Inflammatory macrophage treated with lipopolysaccharide for 4 hours (primary cell): ENCODE measurements at places on chromosomes 12 and 14.

DNA sequence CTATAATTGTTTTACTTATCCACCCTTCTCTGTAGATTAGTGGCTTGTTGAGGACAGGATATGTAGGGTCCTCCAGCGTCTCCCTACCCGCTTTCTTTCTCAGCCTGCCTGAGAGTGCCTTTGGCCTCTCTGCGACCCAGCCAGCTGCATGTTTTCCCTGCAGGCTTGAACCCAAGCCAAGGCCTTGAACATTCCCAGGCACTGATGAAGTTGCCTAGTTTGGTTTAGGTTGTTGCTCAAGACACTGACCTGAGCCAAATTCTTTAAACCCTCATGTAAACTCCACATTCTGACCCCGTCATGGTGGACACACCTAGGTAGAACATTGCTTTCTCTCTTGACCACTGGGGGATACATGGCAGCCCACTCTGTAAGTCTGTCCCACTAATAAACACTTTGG, 33.4 kb upstream of the TXNRD1 start:
- DNase-seq: no peak

DNA sequence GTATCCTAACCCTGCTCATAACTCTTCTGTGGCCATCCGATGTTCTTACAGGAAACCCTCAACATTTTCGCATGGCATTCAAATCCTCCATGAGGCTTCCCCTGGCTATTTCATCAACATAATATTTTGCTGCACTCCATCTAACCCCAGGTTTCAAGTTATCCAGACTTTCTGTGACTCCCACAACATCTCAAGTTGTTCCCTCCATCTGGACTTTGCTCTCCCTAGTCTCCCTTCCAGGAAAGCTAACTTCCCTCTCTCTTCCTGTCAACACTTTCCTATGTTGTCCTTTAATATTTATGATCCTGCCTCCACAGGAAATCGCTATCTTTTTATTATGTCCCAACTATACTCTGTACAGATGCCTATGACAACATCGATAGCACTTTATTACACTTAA, 146.1 kb downstream of the METTL25 start:
- no peak for DNase-seq

GRCh38 chr14:53304726-53305381, 151.7 kb upstream of the DDHD1 start:
- no peak for DNase-seq

GRCh38 chr12:71782017-71782416, 27.4 kb downstream of the RAB21 start:
- DNase-seq: peak; percentile 43

- no peak for DNase-seq
These were observed 85.6 kb upstream of the TMCC3 start for GRCh38 chr12:94736004-94736403.

DNA sequence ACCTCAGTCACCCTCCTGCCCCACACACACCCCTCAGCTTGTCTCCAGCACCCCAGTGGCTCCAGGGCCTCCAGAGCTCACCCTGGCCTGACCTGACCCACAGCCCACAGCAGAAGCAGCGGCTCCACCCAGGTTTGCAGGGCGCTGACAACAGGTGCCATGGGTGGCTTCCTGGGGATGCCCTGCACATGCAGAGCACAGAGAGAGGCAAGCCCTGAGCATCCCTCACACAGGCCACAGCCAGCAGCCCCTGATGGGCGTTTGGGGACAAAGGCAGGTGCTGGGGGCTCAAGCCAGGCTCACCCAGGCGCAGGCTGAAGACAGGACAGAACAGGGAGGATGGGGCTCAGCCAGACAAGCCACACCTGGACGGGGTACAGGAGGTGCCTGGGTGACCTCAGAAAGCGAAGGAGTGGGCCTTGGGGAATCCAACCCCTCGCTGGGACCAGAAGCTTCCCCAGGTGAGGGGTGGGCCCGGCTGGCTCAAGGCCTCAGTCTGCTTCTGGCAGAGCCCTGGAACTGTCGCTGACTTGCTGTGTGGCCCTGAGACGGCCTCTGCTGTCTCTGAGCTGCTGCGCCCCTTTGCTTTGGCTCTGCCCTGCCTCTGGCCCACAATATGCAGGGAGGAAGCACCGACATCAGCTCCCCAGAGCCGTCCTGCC, 10.6 kb downstream of the ARL6IP4 start:
- no peak for DNase-seq

- DNase-seq: peak; percentile 90
These were observed 243.2 kb downstream of the CACNA1C start for GRCh38 chr12:2295941-2296461.

- peak; percentile 0 for DNase-seq
These were observed 194.9 kb upstream of the SYT10 start for GRCh38 chr12:33634544-33634943.

DNA sequence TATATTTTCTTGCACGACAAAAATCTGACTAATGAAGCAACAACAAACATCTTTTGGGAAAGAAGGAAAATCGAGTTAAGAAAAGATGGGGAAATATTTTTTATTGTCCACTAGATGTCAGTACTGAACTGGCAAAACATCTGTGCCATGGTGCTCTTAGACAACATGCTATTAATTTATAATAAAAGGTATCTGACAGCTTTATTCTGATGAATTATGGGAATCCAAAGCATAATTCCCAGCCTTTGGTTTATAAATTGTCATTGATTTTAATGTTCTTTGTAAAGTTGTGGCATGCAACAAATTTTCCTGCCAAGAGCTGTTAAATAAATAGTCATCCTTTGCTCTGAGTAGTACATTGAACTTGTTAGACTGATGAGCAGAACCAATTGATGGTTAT, 231.2 kb downstream of the ETNK1 start:
- peak; percentile 22 for DNase-seq

GRCh38 chr14:87468531-87468930, 524.5 kb downstream of the GALC start:
- no peak for DNase-seq

- DNase-seq: peak; percentile 10
These were observed 91.7 kb downstream of the MYRFL start for GRCh38 chr12:69916544-69917235.

DNA sequence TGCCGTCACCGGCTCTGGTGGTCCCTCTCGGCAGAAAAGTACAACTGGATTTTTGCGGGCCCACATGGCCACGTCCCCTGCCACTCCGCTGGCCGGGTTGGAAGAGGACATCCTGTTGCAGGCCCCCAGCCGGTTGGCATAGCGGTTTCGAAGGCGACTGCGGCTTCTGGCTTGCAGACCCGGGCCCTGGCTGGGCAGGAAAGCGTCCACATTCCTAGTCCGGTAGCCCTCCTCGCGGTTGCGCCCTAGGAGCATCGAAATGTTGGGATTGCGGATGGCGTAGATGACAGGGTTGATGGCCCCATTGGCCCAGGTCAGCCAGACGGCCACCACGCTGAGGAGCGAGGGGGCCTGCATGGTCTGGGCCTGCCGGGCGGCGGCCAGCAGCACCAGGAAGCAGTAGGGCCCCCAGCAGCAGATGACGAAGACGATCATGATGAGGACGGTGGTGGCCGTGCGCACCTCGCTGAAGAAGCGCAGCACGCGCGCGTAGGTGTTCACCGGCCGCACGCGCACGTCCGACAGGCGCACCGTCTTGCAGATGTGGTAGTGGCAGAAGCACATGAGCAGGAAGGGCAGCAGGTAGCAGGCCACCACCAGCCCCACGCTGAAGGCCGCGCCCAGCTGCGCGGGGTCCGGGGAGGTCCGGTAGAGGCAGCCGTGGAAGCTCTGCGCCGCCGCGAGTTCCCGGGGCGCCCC, 1.2 kb downstream of the GPR135 start:
- no peak for DNase-seq

DNA sequence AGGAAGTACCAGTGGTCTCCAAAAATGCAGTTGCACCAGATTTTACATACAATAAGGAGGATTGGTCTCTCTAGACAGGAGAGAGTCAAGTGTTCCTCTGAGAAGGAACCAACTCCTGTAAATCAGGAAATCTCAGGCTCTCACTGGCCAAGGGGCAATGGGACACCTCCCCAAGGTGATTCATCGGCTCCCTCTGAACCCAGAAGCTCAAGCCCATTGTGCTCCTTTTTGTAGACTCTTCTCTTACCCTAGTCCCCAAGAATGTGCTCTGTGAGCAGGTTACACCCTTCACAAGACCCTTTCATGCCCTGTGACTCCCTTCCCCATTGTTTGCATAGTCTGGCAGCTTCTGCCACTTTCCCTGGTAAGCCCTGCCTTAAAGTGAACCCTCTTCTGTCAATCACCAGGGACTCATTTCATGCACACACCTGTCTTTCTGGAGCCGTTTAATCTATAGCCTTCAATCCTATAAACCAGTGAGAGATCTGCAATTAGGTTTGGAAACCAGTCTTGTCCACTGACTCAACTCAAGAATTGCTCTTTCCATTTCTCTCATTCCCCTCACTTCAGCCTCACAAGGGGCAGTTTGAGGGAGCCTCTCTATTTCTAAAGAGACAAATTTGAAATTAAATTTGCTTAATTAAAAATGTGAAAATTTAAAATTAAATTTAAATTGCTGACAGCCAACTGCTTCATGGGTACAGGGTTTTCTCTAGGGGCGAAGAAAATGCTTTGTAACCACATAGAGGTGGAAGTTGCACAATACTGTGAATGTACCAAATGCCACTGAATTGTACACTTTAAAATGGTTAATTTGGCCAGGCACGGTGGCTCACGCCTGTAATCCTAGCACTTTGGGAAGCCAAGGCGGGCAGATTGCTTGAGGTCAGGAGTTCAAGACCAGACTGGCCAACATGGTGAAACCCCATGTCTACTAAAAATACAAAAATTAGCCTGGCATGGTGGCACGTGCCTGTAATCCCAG, 38.3 kb upstream of the LTA4H start:
- peak; percentile 17 for DNase-seq

DNA sequence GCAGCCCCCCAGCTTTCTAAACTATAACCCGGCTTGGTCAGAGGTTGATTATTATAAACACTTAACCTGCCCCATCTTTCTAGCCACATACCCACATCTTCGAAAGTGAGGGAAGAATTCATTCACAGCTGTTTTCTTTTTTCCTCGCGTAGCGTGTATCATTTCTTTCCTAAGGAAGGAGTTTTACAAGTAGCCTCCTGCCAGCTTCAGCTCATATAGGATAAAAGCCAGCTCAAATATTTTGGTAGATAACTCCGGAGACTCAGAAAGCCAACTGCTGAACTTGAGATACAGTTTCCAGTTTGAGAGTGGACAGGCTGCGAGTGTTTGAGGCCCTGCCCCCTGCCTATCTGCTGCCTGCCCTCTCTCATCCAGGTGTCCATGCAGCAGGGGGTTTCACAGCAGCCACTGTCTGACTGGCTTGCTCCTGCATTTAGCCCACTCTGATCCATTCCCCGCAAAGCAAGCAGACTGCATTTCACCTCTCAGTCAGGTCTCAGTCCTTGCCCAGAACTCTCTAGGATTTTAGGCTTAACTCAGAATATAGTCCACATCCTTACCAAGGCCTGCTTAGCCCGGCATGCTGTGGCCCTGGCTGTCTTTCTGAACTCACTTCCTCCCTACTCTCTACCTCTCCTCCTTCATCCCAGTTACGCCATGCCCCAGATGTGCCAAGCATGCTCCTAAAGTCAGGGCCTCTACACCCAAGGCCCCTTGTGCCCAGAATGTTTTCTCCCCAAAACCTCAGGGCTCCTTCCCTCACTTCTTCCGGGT, 46.9 kb downstream of the EVL start:
- no peak for DNase-seq

GRCh38 chr14:77554816-77555599, 56.4 kb upstream of the ISM2 start:
- DNase-seq: no peak

DNA sequence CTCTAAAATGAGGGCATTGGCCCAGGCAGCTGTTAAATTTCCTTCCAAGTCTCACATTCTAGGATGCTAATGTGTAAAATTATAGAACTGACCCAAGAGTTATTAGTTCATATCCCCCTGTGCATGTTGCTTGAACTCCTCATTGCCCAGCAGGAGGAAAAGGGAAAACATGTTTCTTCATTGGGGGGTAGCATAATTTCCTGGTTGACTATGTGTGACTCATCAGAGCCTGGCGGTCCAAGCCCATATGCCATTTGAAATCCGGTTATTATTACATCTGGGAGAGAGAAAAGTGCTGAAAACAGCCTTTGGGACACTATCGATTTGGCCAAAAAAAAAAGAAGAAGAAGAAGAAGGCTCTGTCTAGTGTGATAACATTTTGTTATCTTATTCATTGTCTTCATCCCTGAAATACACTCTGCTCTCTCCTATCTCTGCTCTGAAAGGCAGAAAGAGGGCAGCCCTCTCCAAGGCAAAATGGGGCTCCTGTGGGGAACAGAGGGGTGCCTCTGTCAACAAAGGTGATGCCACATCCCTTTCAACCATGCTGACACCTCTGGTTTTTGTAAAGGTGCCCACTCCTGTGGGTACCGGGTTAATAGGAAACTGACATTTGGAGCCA, 114.2 kb downstream of the DAD1 start:
- no peak for DNase-seq

DNA sequence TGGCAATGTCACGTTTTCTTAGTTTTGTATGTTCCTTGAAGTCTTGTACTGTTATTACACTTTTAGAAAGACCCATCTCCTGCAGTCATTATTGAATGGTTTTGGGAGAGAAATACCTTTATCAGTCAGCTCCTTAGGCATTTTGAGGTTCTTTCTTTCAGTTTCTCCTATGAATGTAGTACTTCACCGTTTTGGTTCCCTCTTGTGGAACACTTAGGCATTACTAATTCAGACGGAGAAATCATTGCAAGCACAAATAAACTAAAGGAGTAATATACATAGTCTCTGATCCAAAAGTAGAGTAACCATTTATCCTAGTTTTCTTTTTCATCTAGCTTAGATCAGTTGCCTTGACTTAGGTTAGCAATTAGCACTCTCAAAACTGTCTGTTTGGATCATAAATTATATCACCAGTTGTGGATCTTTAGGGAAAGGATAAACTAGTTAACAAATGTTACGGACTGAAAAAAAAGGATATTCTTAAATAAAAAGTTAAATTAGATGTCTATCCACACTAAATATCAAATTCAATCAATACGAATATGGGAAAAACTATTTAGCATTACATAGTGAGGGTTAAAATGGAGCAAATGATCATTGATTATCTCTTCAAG, 1538.3 kb upstream of the SEL1L start:
- DNase-seq: peak; percentile 40

GRCh38 chr12:15863984-15864383, 18.2 kb upstream of the STRAP start:
- peak; percentile 88 for DNase-seq

DNA sequence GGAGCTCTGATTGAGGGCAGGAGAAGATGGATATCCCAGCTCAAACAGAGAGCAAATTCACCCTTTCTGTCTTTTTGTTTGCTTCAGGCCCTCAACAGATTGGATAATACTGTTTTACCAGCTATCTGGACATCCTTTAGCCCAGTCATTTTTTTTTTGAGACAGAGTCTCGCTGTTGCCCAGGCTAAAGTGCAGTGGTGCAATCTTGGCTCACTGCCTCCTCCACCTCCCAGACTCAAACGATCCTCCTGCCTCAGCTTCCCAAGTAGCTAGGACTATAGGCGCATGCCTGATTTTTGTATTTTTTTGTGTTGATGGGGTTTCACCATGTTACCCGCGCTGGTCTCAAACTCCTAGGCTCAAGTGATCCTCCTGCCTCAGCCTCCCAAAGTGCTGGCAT, 40.8 kb downstream of the ARF6 start:
- no peak for DNase-seq

- DNase-seq: no peak
These were observed 55.4 kb downstream of the TMEM260 start for GRCh38 chr14:56635041-56635440.
